Coronary artery (tissue), 2 donors: ENCODE measurements at places on chromosomes 1 and 21.

DNA sequence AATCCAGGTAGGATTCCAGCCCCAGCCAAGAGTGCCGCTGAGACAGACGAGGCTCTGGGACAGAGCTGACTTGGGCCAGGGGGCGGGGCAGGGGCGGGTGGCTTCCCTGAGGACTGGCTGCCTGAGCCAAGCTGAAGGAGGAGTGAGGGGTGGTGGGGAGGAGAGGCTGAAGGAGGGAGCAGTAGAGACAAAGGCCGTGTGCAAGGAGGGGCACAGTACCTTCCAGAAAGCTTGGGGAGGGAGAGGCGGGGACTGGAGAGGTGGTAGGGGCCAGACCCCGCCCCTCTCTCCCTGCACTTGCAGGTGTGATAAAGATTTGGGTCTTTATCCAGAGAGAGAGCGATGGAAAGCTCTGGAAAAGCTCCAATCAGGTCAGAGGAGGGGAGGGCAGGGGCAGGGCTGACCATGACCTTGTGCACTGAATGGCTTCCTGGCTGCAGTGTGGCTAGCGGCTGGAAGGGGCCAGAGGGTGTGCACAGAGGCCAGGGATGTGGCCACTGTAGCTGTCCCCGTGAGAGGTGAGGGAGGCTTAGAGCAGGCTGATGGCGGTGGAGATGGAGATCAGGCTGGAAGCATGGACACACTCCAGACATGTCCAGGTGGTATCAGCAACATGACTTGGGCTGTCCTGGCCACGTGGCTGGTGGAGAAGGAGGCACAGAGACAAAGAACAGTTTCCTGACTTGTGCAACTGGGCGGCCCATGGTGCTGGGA lies 6.7 kb upstream of the EPHA8 start:
- no peak for DNase-seq

- no peak for DNase-seq
These were observed 34.1 kb upstream of the BTG2 start for GRCh38 chr1:203271018-203271743.

GRCh38 chr1:201267481-201268229 lies 15.7 kb upstream of the PKP1 start:
- DNase-seq = peak; percentile 40

DNA sequence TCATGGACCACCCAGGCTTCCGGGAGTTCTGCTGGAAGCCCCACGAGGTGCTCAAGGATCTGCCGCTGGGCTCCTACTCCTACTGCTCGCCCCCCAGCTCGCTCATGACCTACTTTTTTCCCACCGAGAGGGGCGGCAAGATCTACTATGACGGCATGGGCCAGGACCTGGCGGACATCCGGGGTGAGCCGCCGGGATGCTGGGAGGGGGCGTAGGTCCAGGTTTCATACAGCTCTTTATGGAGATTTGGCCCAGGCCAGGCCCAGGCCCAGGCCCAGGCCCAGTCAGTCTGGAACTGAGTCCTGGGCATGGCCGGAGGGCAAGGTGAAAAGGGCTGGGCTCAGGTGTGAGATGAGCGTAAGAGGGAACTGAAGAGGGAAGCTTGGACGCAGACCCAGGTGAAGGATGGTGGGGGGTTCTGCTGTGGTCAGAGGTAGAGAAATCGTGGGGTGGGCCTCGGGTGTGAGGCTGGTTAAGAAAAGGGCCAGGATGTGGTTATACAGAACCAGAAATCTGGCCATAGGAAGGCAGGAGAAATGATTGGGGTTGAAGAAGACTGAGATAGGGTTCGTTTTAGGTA lies 23.0 kb downstream of the DISP3 start:
- no peak for DNase-seq

DNA sequence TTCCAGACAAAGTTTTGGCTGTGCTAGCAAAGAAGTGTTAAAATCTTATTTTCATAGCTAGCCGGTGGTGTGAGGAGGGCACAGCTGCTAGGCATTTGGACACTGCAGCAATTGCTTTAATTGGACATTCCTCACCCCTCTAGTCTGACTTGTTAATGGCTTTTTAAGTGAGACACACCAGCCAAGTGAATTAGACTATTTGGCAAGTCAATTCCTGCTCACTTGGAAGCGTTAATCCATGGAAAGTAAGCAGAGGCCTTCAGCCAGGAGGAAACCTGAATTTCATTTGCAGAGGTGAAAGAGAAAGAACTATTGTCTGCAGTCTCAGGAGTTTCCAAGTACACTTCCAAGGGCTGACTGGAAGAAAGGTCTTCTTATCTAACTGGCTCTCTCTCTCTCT lies 175.7 kb downstream of the ST6GALNAC3 start:
- DNase-seq = no peak

- DNase-seq = peak; percentile 88
These were observed 34.8 kb downstream of the CHAF1B start for GRCh38 chr21:36419996-36420395.

- DNase-seq = no peak
These were observed 19.3 kb downstream of the TEX38 start for GRCh38 chr1:46690931-46691421.

GRCh38 chr1:153190373-153190772 lies 12.9 kb upstream of the LELP1 start:
- no peak for DNase-seq

- DNase-seq = peak; percentile 85
These were observed 6.3 kb upstream of the TMEM39B start for GRCh38 chr1:32066489-32066873.

DNA sequence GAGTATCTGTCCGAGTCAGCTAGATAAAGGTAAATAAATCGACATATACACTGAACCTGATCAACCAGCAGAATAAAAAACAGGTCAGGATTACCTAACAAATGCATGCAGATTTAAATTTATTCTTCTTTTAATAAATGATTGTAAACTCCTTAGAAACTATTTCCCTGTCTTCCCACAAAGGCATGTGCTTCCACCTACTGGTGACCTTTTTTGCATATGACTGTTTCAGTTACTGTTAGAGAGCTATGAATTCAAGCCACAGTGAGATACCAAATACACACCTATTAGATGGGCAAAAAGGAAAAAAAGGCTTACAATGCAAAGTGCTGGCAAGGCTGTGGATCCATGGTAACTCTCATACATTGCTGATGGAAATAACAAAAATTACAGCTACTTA lies 957.4 kb upstream of the NCAM2 start:
- DNase-seq = no peak

DNA sequence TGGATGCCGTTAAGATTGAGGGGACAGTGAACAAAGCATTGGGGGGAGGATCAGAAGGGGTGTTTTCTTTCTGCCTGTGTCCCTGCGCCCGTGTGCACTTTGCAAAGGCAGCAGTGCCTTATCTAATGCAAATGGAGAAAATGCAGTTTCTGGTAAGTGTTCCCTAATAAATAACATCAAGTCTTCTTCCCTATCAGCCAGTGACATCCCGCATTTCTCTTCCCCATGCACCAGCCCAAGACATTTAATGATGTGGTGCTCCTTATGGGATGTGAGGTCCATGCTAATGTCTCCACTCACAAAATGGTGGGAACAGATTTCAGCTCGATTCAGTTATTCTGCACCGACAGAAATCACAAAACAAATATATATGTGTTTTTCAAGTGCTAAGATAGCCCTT lies 111.8 kb downstream of the PBX1 start:
- no peak for DNase-seq

- DNase-seq = no peak
These were observed 25.0 kb upstream of the DISP3 start for GRCh38 chr1:11453742-11454491.

- DNase-seq = no peak
These were observed 33.6 kb downstream of the WLS start for GRCh38 chr1:68198752-68199151.

DNA sequence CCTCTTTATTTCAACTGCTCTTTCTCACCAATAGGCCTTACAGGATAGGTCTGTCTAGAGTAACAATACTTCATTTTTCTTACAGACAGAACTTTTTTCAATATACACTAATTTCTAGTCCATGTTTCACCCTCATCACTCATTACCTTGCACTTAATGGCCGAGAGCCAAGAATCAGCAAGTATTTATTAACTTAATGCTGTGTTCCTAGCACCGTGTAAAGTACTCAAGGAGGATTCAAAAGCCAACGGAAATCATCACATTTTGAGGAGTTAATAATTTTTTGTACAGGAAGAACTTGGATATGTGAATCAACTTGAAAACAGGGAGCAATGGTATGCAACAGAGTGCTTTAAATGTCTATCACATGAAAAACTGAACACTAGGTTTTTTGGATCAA lies 102.0 kb downstream of the PTPN14 start:
- no peak for DNase-seq

- DNase-seq = no peak
These were observed 33.8 kb downstream of the KANK4 start for GRCh38 chr1:62285440-62285839.

DNA sequence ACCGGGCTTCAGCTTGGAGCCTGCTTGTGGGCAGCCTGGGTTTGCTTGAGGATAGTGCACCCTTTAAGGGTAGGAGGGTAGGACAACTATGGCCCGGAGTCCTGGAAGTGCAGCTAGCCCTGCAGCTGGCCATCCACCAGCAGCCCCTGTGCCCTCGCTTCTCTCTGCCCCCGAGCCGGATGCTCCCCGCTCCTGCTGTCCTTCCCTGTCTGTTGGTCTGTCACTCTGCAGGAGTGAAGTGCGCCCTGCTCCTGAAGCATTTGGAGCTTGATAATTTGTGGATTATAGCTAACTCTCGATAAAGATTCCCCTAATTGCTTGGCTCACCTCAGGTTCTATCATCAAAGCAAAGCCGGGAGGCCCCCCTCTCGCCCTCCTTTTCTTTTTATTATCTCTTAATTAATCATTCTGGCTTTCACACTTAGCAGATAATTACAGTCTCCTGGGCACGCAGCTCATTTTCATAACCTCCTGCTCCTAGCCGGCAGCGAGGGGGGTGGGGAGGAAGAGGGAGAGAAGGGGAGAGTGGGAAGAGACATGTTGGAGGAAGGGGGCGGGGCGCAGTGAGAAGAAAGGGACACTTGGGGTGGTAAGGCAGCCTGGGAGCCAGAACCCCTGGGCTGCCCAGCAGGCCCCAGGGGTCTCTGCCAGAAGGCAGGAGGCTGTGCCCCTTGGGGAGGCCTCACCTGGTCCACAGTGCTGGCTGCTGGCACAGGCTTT lies 14.4 kb downstream of the KIRREL1 start:
- DNase-seq = no peak

GRCh38 chr1:86933562-86934377 lies 19.3 kb downstream of the HS2ST1 start:
- no peak for DNase-seq

GRCh38 chr1:2611621-2612437 lies 21.0 kb downstream of the MMEL1 start:
- peak; percentile 68 for DNase-seq

- DNase-seq = no peak
These were observed 9.6 kb downstream of the PROK1 start for GRCh38 chr1:110460253-110461220.

- DNase-seq = no peak
These were observed 87.5 kb upstream of the FMN2 start for GRCh38 chr1:240004086-240004749.

DNA sequence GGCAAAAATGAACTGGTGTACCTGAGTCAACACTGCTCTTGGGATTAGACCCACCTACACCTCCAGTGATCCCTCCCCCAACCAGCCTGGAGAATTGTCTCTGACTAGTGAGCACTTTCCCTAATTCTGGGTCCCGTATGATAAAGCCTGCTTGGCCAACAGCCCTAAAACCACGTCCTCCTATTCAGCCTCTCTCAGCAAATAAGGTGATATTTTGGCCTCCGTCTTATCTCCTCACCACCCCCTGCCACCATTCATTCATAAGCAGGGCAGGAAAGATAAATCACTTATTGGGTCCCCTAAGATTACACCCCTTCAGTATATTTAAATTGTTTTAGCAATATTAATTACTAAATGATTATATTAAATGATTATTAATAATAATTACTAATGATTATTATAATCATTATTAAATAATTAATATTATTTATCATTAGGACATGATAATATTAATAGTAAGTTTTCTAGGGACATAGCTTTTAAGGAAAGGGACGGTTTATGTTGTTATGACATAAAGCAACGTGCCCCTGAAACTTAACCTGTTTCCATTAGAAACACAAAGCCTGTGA lies 108.0 kb downstream of the DUSP10 start:
- DNase-seq = no peak
